ENCODE measurements at places on chromosomes 3 and 15. TPM values are rescaled to one million over a fixed set of nuclear protein-coding genes. Genes with fewer than 3 reads are reported as not detected.

PLAAT1 gene
- 0.13 TPM for total RNA-seq

MEX3B gene
- total RNA-seq: 10.9 TPM

FRMD4B gene
- 146 TPM for total RNA-seq

COL7A1 gene
- 0.14 TPM for total RNA-seq

ANKRD63 gene
- total RNA-seq: 0.22 TPM

NAALADL2 gene
- total RNA-seq: 3.8 TPM

GNAT1 gene
- not detected for total RNA-seq

IGDCC3 gene
- not detected for total RNA-seq

CLDN18 gene
- total RNA-seq: not detected

GOLGA6L1 gene
- not detected for total RNA-seq

RFC4 gene
- 49.8 TPM for total RNA-seq

ALPK3 gene
- total RNA-seq: 31.9 TPM

SERINC4 gene
- not detected for total RNA-seq

FRMD5 gene
- 25.8 TPM for total RNA-seq

GOLGA8R gene
- 1.3 TPM for total RNA-seq

SAMMSON gene
- total RNA-seq: not detected

DPPA4 gene
- not detected for total RNA-seq

CTXN2 gene
- not detected for total RNA-seq

SPPL2A gene
- total RNA-seq: 96.6 TPM

TCF12 gene
- 141 TPM for total RNA-seq

SI gene
- not detected for total RNA-seq

ACVR2B gene
- 4.3 TPM for total RNA-seq
